RWPE2 (cell line): ENCODE measurements at places on chromosomes 1 and 21.

- DNase-seq = no peak
These were observed 60.4 kb downstream of the NME7 start for GRCh38 chr1:169307176-169307575.

GRCh38 chr1:182101415-182102042 lies 40.0 kb upstream of the ZNF648 start:
- DNase-seq = peak; percentile 69

- no peak for DNase-seq
These were observed 42.4 kb upstream of the KCNA3 start for GRCh38 chr1:110717179-110717578.

DNA sequence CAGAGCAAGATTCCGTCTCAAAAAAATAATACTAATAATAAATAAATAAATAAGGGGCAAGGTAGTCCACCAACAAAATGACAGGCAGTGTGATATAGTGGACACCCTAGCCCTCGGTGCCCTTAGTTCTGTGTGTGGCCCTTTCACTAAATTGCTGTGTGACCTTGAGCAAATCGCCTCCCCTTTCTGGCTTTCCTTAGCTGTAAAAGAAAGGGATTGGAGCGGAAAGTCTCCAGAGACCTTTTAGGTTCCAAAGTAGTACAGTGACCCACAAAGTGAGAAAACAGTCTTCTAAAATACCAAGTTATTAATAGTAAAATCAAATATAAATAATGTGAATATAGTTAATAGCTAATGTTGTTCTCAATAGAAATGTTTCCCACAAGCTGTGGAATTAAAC lies 7.6 kb downstream of the LMNA start:
- no peak for DNase-seq

- DNase-seq = no peak
These were observed 25.8 kb upstream of the KLHDC8A start for GRCh38 chr1:205382561-205382960.

DNA sequence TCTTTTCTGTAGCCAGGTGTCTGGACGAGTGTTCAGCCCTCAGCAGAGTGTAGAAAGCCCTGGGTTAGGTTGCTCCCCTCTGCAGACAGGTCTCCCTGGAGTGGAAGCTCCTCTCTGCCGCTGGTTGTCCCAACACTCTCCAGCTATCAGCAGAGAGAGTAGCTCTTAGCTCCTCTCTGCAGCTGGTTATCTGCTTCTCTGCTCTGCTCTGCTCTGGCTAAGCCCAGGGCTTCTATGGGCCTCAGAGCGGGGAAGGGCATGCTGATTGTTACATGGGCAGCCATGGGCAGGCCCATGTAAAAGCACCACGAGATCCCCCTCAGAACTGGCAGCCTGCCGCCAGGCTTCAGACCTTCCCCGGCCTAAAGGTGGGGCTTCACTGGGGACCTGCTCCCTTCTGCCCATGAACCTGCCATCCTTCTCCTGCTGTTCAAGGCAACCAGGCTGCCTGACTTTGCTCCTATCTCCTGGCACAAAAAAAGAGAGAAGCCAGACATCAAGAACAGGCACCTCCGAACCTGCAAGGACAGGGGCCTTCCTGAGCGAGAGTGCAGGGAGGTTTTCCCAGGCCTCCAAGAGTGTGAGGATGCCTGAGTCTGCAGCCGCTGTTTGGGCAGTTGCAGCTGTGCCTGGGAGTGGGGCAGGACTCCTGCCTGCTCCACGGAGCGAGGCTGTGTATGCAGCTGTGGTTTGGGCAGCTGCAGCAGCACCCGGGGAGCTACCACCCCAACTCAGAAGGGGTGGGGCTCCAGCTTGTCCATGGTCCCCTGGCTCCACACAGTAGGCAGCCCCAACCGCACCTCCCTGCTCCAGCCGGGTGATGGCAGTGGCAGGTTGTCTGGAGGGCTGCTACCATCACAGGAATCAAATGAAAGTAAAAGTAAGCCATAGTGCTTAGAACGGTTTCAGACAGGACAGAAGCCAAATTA lies 973.7 kb downstream of the LTN1 start:
- no peak for DNase-seq

GRCh38 chr1:153001382-153001781 lies at the start of gene SPRR3:
SPRR3 (plus strand) TSS chr1:153001749; CDS start chr1:153003021, 1,272 bp downstream.
- DNase-seq = no peak

DNA sequence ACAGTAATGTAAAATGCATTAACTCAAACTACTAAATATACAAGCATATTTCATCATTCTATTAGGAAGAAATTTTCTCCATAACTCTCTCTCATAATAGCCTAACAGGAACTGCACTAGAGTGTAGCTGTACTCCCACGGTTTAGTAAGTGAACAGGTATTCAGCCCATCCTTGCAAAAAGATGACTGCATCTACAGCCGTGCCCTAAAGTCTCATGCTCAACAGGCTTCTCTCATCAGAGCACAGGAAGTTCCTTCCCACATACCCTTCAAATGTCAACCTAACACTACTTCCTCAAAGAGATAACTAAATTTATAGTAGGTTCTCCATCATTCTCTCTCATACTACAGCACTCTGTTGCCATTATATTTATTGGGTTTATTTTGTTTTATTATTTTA lies 251.6 kb downstream of the AKT3 start:
- no peak for DNase-seq

- DNase-seq = no peak
These were observed 536.8 kb downstream of the KCNT2 start for GRCh38 chr1:196071447-196071846.

DNA sequence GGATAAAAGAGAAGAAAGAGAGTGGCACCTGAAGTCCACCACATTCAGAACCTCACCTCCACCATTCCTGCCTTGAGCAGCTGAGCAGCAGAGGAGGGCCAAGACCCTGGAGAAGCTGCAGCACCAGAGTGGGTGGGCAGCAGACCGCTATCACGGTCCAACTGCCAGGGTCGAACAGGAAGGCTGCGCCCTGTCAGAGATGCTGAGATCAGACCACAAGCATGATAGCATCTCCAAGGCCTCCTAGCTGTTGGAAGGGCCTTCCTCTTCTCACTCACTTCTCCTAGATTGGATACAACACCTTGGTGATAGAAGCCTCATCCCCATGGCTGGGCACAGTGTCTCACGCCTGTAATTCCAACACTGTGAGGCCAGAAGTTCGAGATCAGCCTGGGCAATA lies 12.1 kb upstream of the SLC45A3 start:
- DNase-seq = no peak

- DNase-seq = no peak
These were observed 59.8 kb upstream of the PLA2G4A start for GRCh38 chr1:186768906-186769305.

DNA sequence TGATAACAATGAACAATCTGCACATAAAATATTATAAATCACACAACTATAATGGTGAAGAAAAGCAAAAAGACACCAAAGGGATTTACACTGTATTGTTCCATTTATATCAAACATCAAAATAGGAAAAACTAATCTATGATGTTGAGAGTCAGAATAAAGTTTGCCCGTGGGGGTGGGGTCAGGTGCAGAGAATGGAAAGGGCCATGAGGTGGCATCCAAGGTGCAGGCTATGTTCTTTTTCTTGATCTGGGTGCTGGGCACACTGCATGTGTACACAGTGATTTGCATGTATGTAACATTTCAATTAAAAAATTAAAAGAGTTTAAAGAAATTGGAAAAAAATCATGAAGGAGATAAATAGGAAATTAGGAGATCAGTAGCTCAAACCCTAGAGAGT lies 127.3 kb downstream of the DSCAM start:
- no peak for DNase-seq

DNA sequence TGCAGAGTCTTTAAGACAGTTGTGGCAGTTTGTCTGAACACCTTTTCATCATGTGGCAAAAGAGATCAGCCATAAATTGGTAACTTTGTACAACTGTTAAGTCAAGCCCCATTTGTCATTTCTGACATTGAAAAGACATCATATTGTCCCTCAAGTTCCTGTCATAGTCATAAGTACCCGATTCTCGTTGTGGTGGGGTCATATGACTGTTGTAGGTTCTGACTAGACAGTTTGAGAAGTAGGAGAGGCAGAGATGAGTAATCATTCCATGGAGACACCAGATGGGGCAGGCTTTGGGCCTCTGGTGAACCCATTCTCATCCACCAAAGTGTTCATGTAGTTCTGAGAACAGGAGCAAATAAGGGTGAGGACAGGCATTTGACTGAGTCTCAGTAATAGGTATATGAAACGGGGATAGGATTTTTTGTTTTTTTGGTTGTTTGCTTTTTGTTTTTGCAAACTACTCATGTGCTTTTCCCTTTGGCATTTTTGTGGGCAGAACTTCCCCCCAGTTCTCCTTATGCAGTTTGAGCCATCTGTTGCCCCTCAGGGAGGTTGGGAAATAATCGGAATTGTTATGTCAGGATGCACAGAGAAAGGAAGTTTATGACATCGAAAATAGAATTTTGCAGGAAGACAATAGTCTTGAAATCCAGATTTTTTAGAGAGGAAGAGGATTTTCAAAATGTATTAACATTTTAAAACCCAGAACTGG lies 86.9 kb upstream of the KCNE2 start:
- no peak for DNase-seq
